ENCODE measurements at places on chromosomes 6 and 20. TPM values are rescaled to one million over a fixed set of nuclear protein-coding genes. Genes with fewer than 3 reads are reported as not detected.

C6orf132 gene
- total RNA-seq = 4.3 TPM

- DNase-seq = peak; percentile 97
Measured at GRCh38 chr6:156686995-156687788, 90.0 kb upstream of the ARID1B start.

DNA sequence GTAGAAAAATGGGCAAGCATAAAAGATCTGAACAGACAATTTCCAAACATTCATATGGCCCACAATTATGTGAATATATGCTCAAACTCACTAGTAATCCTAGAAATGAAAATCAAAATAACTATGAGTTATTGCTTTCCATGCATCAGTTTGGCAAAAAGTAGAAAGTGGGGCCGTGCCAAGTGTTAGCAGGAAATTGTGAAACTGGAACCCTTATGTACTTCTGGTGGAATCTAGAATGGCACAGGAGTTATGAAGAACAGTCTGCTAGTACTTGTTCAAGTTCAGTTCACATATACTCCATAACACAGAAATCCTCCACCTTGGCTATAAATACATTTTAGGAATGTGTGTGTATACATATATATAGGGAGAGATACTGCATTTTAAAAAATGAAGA, 89.8 kb downstream of the EYA2 start:
- no peak for DNase-seq

SALL4 gene
- 1.8 TPM for total RNA-seq

GSTA2 gene
- total RNA-seq = not detected

DNA sequence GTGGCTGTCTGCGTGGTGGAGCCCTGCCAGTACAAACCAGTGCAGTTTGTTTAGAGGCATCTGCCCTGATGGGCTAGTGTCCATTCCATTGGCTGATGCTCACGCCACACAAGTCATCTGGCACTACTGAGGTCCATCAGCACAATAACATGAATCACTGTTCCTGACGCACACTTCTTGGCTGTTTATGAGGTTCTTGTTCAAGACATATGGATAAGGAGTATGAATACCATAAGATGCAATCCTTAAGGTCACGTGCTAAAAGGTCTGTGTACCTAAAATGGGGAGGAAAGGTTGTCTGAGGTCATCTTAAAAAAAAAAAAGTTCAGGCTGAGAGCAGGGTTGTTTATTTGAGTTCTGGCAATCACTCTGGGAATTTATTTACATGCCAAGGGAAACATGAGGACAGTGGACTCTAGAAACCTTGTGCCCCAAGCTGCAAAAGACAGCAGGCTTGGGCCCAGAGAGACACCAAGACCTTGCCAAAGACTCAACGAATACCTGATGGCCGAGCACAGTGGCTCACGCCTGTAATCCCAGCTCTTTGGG, 54.1 kb upstream of the SHLD1 start:
- no peak for DNase-seq

MCHR2 gene
- total RNA-seq = not detected

PLAGL2 gene
- total RNA-seq = 11.8 TPM

- DNase-seq = no peak
Measured at GRCh38 chr6:88443554-88443953, 277.4 kb upstream of the CNR1 start.

GRCh38 chr20:32019156-32019510, 8.9 kb downstream of the CCM2L start:
- no peak for DNase-seq

PRPH2 gene
- not detected for total RNA-seq

GMPR gene
- total RNA-seq = 7.8 TPM

- DNase-seq = peak; percentile 87
Measured at GRCh38 chr6:127266892-127267645, 405 bp downstream of the RNF146 start.

GRCh38 chr6:33976437-33977360, 169.2 kb downstream of the GRM4 start:
- DNase-seq = peak; percentile 59

DYNLRB1 gene
- 166 TPM for total RNA-seq

VARS1 gene
- 73.4 TPM for total RNA-seq

GRCh38 chr20:37808233-37809070, 94.5 kb upstream of the VSTM2L start:
- no peak for DNase-seq

JPH2 gene
- total RNA-seq = 16.5 TPM

DNA sequence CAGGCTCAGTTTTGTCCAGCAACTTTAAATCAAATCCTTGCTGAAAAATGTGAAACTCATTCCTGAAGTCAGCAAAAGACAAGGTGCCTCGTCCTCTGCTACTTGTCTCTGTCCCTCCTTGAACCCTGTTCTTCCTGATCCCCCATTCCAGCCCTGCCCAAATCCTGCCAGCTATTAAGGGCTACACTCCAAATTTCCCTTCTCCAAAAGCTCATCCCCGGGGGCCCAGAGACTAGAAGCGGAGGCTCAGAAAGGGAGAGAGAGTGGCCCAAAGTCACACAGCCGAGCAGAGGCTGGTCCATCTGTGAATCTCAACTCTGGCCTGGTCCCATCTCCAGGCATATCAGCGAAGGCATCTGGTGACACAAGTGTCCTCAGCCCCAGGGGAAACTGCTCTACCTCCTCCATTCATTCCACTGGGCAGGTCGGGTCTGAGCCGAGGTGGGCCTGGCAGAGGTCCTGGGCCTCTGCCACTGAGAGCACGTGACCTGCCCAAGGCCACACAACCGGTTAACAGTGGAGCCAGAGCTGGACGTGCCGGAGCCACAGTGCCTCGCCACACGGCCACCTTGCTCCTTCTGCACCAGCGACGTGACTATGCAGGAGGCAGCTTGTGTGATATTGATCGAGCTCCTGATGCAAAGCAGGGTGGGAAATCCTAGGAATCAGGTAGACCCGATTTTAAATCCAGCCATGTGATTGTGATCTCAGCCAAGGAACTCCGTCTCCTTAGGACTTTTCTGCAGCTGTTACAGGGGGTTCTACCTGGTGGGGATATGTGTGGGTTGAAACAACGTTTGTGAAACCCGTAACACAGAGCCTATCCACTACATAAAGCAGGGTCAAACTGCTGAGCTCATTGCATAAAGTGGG, 28.6 kb downstream of the NOL4L start:
- no peak for DNase-seq

GRCh38 chr20:38270869-38271605, 10.5 kb upstream of the KIAA1755 start:
- no peak for DNase-seq

GRCh38 chr6:22141241-22141745, 155.5 kb downstream of the PRL start:
- DNase-seq = no peak

GRCh38 chr6:4781426-4781825, 5.2 kb downstream of the CDYL start:
- DNase-seq = no peak

OR2H2 gene
- total RNA-seq = not detected
